ENCODE measurements at places on chromosomes 16 and 17. TPM values are rescaled to one million over a fixed set of nuclear protein-coding genes. Genes with fewer than 3 reads are reported as not detected.

SOCS1 gene
- 10.4 TPM for polyA plus RNA-seq

KRT39 gene
- polyA plus RNA-seq, result not detected

NAE1 gene
- polyA plus RNA-seq, result 37.5 TPM

KRT27 gene
- polyA plus RNA-seq, result not detected

GFAP gene
- 2.3 TPM for polyA plus RNA-seq

KAT8 gene
- 40.9 TPM for polyA plus RNA-seq

OR3A3 gene
- polyA plus RNA-seq, result not detected

HLF gene
- 9.1 TPM for polyA plus RNA-seq

CCL16 gene
- polyA plus RNA-seq, result not detected

ABCA6 gene
- 2.9 TPM for polyA plus RNA-seq

ZNF652 gene
- 30.1 TPM for polyA plus RNA-seq

ARMC7 gene
- 35.1 TPM for polyA plus RNA-seq

OR4D1 gene
- polyA plus RNA-seq, result not detected

CLDN7 gene
- polyA plus RNA-seq, result 119 TPM

RASD1 gene
- 103 TPM for polyA plus RNA-seq

All from kidney (tissue), 22 donors.